CD4-positive, alpha-beta T cell treated with Interleukin-15 for 4 hours (primary cell): ENCODE measurements at places on chromosomes 1 and 21.

GRCh38 chr1:85047144-85047471 lies 1.2 kb downstream of the MCOLN3 start:
- DNase-seq, result no peak

DNA sequence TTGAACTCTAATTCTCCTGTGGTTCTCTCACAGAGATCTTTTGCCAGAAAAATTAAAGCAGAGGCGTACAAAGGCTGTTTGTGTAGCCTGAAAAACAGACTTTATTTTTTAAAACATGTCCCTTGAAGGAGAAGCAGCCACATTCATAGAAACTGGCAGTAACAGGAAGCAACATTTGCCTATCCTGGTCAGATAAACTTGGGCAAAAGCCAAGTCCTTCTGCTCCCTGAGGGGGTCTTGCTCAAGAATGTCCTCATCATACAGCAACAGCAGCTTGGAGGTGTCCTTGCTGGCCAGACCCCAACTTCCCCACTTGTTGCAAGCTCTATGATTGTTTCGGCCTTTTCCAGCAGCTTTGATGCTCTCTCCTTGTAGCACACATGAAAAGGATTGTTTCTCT lies 36.3 kb downstream of the MSTO1 start:
- DNase-seq, result no peak

GRCh38 chr21:44550807-44551206 lies 498 bp downstream of the KRTAP10-2 start:
- no peak for DNase-seq

- DNase-seq, result no peak
These were observed 488.4 kb upstream of the ADGRL2 start for GRCh38 chr1:81312272-81312754.

DNA sequence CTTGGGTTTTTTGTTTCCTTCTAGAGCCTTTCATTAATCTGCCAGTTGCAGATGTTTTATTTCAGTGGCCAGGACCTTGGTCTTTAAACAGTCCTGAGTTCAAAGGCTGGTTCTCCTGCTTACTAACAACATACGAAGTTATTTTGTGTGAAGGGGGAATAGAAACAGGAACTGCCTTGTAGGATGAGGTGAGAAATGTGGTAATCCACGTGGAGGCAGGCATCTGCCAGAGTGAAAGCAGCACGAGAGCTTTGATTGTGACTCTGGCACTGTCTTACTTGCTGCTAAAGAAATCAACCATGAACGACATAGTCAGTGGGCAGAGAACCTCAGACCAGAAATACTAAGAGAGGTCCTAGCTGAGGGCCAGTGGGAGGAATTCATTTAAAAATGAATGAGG lies 30.4 kb downstream of the TMEM63A start:
- no peak for DNase-seq

DNA sequence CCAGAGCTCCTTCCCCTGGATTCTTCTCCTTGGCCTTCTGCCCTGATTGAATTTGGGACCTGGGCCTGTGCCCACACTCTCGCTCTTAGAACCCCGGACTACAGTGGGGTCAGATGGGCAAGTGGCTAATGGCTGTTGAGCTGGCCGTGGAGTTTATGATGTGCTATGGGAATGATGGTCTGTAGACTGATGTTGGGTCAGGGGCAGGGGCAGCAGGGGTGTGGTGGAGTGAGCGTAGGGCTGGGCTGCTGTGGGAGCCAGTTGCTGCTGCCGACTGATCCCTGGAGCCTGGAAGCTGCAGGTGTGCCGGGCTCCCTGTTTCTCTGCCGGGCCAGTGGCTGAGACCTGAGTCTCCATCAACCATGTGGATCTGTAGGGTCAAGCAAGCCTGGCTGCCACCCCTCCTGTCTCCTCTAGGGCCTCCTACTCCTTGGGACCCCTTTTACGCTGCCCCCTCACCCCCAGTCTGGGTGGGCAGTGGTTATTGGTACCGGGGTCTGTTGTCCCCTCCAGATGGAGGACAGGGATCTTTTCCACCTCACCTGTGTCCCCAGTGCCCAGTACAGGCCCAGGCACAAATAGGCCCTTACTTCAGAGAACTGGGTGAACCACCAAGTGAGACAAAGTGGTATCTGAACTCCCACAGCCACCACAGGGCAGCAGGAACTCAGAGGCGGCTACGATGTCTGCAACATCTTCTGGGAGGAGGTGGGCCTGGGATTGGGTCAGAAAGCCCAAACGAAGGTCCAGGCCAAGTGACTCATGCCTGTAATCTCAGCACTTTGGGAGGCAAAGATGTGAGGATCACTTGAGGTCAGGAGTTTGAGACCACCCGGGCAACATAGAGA lies 5.1 kb downstream of the PODN start:
- no peak for DNase-seq

DNA sequence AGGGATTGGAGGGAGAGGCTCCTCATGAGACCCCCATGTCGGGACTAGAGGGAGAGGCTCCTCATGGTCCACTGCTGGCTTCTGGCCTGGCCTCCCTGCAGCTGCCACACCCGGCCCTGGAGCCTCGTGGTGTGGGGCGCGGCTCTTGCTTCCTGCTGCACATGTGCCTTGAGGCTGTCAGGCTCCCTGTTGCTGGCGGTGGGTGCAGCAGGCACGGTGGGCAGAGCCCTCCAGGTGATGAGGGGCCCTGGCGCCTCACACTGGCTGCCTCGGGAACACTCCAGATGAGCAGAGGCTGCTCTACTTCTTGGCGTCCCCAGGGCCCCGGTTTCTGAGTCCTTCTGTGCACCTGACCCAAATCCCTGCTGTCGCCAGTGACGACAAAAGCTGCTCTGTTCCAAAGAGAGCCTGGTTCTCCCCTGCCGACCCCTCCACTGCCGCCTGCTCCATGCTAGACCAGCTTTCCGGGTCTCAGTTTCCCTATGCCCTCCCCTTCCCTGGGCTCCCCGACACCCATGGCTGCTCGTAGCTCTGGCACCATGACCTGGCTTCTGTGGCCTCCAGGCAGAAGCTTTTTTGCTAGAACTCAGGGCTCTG lies 9.7 kb upstream of the ATAD3B start:
- DNase-seq, result no peak
